Stimulated activated CD4-positive, alpha-beta T cell treated with anti-CD3 and anti-CD28 coated beads, TNF-alpha, amount 100 ng/mL, for 24 hours (primary cell): ENCODE measurements at places on chromosomes 2 and 18.

GRCh38 chr2:46041434-46041833, 255.8 kb upstream of the EPAS1 start:
- no peak for DNase-seq

DNA sequence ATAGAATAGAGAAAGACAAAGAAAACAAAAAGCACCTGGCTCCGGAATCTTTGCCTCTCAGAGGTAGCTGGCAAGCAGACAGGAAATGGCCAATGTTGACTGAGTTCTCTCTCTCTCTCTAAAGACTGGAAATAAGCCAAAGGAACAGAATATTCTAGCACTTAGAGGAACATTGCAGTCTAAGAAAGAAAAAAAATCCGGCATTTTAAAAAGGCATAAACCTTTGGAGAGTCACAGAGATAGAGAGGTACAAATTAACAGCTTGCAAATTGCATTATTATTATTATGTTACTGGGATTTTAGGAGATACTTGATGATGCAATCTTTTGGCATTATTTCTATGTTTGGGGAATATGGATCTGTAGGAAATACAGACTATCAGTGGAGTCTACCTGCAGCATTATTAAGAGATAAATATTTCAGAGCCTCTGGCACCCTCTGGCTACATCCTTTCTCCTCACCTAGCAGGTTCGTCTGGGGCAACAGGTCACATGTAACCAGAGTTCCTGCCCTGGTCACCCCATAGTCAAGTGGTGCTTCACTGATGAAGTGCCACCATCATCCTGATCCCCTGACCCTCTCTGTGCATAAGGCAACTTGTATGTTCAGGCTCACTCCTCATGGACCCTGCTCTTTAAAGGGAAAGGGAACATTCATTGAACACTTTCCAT, 318.9 kb upstream of the ACVR2A start:
- DNase-seq = no peak

GRCh38 chr2:16653799-16654198, 11.8 kb downstream of the CYRIA start:
- DNase-seq = no peak

DNA sequence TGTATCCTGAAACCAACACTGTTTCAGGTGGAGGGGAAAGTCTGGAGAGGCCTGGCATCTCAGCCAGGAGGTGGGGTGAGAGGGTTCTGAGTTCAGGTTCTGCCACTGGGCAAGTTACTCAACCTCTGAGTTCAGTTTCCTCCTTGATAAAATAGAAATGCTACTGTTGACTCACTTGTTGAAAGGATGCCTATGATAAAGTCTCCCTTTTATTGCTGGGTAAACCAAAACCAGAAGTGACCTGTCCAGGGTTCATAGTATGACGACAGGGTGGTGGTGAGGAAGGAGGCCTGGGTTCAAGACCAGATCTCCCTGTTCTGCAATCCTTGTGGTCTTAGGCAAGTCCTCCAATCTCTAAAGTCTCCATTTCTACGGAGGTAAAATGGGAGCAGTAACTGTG, 232.7 kb downstream of the PRKCE start:
- DNase-seq = no peak

DNA sequence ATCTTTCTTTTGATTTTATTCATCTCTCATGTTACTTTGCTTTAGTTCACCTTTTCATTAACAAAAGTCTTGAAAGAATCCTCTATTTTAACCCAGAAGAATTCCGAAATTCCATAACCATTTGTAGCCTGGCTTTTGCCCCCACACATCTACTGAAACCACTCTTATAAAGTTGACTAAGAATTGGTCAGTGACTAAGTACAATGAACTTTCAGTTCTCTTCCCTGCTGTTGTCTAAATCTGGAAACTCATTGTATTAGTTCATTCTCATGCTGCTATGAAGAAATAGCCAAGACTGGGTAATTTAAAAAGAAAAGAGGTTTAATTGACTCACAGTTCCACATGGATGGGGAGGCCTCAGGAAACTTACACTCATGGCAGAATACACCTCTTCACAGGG, 49.9 kb upstream of the PNPT1 start:
- no peak for DNase-seq

DNA sequence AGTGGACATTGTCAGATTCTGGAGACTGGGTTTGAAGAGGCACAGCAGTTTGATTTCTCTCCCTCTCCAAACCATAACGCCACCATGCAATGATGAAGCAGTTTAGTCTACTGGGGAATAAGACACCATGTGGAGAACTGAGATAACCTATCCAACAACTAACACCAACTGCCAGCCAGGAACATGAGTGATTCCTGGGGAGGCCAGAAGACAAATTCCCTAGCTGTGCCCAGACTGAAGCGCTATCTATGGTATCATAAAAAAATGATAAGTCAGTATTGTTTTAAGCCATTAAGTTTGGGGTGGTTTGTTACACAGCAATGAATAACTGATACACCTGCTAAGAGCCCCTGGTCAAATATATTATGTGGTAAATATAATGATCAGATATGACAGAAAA, 129.3 kb downstream of the EXOC6B start:
- DNase-seq = no peak

- no peak for DNase-seq
These were observed 221.6 kb downstream of the RBM43 start for GRCh38 chr2:151040039-151040438.

DNA sequence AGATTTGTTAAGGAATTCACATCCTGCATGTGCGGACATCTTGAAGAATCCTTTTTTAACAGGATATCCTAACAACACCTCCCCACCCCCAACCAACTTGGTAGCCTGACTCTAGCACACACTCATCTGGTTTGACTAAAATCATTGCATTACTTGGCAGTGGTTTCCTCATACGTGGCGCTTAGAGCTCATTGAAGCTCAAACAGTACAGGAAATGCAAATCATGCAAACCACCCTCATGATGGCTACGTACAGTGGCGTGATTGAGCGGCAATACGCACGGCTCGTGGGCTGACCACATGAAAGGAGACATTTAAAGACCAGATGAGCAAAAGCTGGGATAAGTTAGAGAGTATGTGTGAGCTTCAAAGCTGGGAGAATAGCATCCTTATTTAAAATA, 336.2 kb downstream of the ZEB2 start:
- DNase-seq = peak; percentile 43

DNA sequence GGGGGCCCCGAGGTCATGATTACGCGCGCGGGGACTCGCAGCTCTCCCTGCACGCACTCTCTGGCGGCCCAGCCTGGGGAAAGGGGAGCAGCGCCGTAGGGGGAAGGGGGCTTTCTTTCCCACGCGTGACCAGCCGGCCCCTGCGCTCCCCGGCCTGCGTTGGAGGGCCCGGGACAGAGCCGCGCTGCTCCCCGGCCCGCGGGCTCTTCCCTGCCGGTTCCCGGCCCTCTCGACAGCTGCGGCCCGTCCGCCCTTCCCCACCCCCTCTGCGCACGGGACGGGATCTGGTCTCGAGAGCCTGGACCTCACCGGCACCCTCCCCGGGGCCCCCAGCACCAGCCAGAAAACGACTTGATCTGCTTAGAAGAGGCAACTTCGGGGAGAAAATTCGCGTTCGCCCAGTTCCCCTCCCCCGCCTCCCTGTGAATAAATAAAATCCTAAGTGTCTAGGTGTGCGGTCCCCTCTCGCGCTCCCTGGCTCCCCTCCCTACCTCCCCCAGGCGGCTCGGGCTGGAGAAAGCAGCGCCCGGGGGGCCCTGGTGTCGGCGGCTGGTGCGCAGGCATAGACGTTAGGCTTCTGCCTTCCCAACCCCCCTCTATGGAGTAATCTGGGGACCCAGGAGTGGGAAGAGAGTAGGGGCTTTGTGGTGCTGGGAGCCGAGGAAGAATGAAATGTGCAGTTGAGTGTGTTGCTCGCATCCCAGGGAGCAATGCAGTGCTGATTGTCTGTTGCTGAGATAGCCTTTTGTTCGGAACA, 803 bp upstream of the FIGN start:
- DNase-seq = no peak

GRCh38 chr18:77165503-77166188, 33.1 kb upstream of the MBP start:
- no peak for DNase-seq

DNA sequence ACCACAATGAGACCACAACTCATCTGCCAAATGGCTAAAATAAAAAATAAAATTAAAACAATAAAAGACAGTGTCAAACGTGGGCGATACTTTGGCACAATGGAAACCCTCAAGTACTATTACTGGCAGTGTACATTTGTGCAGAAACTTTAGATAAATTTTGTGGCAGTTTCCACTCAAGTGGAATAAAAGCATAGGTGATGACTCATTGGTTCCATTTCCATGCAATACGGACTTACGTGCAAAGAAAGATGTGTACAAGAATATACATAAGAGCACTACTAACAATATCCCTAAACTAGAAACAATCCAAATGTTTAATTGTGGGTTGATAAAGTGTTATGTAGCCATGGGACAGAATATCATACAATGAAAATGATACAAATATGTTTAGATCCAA, 259.0 kb upstream of the HNMT start:
- no peak for DNase-seq

- no peak for DNase-seq
These were observed 11.3 kb downstream of the STK17B start for GRCh38 chr2:196160101-196160500.

- DNase-seq = no peak
These were observed 17.2 kb upstream of the IL37 start for GRCh38 chr2:112893752-112894151.

DNA sequence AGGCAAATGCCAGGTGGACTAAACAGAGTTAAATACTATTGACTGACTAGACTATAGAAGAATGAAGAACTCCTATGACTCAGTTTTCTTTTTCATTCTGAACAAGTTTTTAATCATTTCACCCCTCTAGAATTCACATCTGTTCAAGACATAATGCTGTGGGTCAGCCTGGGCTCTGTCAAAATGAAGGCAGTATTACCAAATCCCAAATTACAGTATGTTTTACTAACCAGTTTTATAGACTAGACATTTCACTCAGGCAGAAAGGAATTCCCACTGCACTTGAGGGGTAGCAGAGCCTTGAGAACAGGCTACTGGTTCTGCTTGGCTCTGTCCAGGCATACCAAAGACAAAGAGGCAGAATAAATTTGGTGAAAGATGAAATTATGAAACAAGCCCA, 511.7 kb downstream of the EPHA4 start:
- DNase-seq = no peak

DNA sequence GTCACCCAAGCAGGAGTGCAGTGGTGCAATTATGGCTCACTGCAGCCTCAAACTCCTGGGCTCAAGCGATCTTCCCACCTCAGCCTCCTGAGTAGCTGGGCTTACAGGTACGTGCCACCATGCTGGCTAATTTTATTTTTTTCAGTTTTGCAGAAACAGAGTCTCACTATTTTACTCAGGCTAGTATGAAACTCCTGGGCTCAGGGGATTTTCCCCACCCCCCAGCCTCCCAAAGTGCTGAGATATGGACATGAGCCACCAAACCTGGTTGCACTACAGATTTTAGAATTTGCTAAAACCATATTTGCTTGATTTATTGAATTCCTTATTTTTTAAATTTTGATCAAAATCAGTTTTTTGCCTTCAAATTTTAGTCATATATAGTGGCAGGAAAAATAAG, 1553.4 kb downstream of the LRP1B start:
- DNase-seq = no peak

DNA sequence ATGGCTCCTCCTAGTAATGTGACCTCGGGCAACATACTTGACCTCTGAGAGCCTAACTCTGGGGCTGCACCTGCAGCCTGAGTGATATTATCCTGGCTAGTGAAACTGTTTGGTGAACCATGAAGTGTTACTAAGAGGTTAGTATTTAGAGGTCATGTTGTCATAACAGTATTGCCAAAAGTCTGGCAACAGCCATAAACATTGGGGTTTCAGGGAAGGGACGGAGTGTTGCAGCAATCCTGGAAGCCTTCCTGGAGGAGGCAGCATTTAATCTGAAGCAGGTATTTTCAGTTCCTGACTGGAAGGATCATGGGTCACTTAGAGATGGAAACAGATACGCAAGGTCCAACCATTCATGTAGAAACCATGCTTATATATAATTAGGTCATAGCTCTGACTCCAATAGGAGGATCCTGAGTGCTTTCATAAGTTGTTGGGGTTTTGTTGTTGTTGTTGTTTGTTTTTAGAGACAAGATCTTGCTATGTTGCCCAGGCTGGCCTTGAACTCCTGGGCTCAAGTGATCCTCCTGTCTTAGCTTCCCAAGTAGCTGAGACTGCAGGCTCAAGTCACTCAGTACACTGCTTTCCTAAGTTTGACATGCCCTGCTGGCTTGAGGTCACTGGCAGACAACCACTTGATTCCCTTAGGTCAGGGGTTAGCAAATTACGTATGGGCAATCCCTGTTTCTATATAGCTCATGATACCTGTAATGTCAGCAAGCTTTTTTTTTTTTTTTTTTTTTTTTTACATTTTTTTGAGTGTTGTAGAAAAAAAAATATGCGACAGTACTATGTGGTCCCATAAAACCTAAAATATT, 21.5 kb downstream of the GPR39 start:
- no peak for DNase-seq

- no peak for DNase-seq
These were observed 140.7 kb downstream of the TTC27 start for GRCh38 chr2:32768387-32769174.

- DNase-seq = no peak
These were observed 89.9 kb downstream of the MAPK4 start for GRCh38 chr18:50649821-50650220.

DNA sequence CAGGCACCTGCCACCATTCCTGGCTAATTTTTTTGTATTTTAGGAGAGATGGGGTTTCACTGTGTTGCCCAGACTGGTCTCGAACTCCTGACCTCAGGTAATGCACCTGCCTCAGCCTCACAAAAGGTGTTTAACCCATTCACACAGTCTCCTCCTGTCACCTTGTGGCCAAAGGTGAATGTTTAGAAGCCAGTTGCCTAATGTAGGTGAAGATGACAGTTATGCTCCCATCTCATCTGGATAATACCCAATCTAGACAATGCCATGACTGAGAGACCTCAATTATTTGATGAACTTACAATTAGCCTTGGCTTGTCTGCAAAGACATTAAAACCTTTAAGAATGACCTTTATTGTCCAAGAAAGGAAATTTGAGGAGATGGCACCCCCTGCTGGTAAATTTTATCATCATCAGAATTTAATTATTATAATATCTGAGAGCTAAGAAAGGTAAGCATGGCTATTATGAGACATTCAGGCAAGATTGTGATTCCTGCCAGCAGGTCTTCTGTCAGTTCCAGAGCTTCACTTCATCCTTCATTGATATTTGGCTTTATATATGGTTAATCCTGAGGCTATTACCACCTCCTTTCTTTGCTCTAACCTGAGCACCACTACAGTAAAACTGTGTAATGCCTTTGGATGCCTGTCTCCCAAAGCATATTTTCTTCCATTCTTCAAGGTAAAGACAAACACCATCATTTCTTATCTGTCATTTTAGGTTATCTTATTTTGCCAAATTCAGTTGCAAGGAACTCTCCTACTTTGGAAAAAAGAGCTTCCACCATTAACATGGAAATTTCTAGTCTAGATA, 117.6 kb downstream of the FAM124B start:
- DNase-seq = peak; percentile 5

- no peak for DNase-seq
These were observed 1923.0 kb upstream of the PIK3C3 start for GRCh38 chr18:40032076-40032475.
